ENCODE measurements at places on chromosomes 5 and 9.

GRCh38 chr5:121890297-121890858, 38.7 kb downstream of the FTMT start:
- no peak overlapping the region for H3K4me3 ChIP-seq
- no peaks in the 10 kb centered on the region for H3K27me3 ChIP-seq

DNA sequence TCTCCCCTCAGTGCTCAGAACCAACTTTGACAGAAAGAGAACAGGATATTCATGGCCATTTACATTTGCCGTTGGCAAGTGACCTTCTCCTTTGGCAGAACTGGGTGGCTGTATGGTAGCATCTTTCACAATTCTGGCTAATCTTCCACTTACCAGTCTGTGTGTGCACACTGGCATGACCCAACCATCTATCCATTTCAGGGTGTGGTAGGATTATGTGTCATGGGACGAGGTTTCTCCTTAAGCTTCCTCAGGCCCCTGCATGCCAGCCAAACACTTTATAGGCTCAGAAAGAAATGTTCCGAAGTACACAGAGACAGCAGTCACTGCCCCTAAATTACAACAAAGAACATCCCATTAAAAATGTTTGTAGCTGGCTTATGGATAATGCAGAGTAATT, 497.1 kb downstream of the NFIB start:
- DNase-seq = no peak
- no peak overlapping the region for H3K4me3 ChIP-seq
- H3K27me3 ChIP-seq = no peaks in the 10 kb centered on the region
- no peaks in the 10 kb centered on the region for H3K4me1 ChIP-seq

- no peak overlapping the region for H3K4me3 ChIP-seq
- no peaks in the 10 kb centered on the region for H3K27me3 ChIP-seq
- DNase-seq = no peak
- H3K36me3 ChIP-seq = no peaks in the 10 kb centered on the region
- no peak overlapping the region for H3K27ac ChIP-seq
These were observed 10.3 kb downstream of the ANKH start for GRCh38 chr5:14861123-14861765.

- DNase-seq = no peak
- H3K4me1 ChIP-seq = no peaks in the 10 kb centered on the region
- H3K36me3 ChIP-seq = no peaks in the 10 kb centered on the region
These were observed 51.1 kb upstream of the MVB12B start for GRCh38 chr9:126275386-126276001.

DNA sequence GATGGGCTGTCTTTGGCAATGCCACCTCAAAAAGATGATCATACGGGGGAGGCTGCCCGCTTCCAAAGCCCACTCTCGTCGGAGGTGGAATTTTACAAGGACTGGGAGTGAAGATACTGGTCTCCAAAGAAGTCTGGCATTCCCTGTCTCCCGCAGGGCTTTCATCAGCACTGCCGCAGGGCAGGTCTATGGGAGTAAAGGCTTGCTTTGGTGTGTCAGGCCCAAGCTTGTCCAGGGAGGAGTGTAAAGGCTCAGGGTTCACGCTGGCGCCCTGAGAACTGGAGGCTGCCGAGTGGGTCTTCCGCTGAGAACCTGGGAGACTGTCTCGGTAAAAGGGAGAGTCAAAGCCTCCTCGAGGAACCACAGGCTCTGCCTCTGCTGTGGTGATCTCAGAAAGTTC, 27.0 kb downstream of the SPACA9 start:
- H3K27ac ChIP-seq = no peak overlapping the region
- H3K27me3 ChIP-seq = no peaks in the 10 kb centered on the region
- H3K36me3 ChIP-seq = peaks cover 2% of the 10 kb centered on the region
- DNase-seq = no peak
- H3K4me1 ChIP-seq = no peaks in the 10 kb centered on the region
- no peak overlapping the region for H3K4me3 ChIP-seq

GRCh38 chr9:93240891-93241334, 57.0 kb downstream of the WNK2 start:
- peaks cover 2% of the 10 kb centered on the region for H3K27me3 ChIP-seq
- DNase-seq = no peak
- H3K4me1 ChIP-seq = no peaks in the 10 kb centered on the region
- H3K27ac ChIP-seq = no peak overlapping the region
- no peaks in the 10 kb centered on the region for H3K36me3 ChIP-seq

DNA sequence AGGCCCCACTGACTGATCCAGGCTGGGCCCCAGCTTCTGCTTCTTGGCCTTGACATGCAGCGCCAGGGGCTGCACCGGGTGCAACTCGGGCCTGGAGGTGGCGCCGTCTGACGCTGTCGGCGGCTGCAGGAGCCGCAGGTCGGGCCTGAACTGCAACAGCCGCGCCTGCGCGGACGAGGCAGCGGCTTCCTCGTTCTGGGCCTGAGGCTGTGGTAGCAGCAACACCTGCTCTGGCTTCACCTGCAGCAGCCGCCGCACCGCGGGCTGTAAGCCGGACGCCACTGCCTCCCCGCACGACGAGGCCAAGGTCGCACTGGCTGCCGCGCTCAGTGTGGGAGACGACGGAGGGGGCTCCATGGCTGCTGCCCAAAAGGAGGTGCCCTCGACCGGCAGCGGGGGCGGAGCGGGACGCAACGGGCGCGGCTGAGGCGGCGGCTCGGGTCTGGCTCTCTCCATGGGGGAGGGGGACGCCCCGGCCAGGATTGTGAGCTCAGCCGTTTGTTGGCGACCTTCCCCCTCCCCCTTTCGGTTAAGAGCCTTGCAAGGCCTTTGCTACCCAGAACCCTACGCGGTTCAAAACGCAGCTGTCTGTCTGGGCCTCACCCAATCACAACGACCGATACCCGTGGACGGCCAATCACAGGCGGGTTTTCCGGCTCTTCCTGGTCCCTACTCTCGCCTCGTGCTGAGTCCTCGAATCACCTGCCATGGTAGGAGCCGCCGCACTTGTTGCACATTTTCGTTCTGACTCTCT, 438 bp downstream of the SOX30 start:
- H3K4me3 ChIP-seq = no peak overlapping the region
- no peaks in the 10 kb centered on the region for H3K27me3 ChIP-seq

GRCh38 chr9:23962101-23962500, 136.1 kb upstream of the ELAVL2 start:
- no peak for DNase-seq
- H3K4me3 ChIP-seq = no peak overlapping the region
- no peaks in the 10 kb centered on the region for H3K4me1 ChIP-seq
- H3K27me3 ChIP-seq = no peaks in the 10 kb centered on the region
- no peaks in the 10 kb centered on the region for H3K36me3 ChIP-seq

All from GM12878 (cell line).